ENCODE measurements at places on chromosomes 12 and 14. TPM values are rescaled to one million over a fixed set of nuclear protein-coding genes. Genes with fewer than 3 reads are reported as not detected.
A peak's percentile ranks its signal among the peaks of the same experiment; 100 is the strongest.

DNA sequence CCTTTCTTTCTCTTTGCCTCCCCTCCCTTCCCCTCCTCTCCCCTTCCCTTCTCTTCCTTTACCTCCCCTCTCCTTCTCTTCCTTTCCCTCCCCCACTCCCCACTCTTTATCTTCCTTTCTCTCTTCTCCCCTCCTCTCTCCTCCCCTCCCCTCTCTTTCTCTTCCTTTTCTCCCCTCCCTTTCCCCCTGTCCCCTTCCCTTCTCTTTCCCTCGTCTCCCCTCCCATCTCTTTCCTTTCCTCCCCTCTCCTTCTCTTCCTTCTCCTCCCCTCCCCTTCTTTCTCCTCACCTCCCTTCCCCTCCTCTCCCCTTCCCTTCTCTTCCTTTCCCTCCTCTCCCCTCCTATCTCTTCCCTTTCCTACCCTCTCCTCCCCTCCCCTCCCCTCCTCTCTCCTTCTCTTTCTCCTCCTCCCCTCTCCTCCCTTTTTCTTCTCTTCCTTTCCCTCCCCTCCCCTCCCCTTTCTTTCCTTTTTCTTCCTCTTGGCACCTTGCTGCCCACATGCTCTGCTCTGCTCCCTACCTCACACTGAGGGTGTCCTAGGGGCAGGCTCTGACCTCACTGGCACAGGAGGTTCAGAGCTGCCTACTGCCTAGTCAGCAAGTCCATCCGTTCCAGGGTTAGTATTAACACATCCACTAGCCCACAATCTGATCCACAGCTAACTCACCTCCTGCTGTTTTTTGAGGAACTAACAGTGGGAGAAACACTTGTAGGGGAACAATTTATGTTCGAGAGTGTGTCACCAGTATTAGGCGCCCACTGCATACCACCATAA, 101.0 kb downstream of the NUAK1 start:
- no peak for DNase-seq

DNA sequence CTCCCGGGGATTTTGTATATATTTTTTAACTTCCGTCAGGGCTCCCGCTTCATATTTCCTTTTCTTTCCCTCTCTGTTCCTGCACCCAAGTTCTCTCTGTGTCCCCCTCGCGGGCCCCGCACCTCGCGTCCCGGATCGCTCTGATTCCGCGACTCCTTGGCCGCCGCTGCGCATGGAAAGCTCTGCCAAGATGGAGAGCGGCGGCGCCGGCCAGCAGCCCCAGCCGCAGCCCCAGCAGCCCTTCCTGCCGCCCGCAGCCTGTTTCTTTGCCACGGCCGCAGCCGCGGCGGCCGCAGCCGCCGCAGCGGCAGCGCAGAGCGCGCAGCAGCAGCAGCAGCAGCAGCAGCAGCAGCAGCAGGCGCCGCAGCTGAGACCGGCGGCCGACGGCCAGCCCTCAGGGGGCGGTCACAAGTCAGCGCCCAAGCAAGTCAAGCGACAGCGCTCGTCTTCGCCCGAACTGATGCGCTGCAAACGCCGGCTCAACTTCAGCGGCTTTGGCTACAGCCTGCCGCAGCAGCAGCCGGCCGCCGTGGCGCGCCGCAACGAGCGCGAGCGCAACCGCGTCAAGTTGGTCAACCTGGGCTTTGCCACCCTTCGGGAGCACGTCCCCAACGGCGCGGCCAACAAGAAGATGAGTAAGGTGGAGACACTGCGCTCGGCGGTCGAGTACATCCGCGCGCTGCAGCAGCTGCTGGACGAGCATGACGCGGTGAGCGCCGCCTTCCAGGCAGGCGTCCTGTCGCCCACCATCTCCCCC, 777 bp downstream of the ASCL1 start:
- DNase-seq = peak; percentile 49

DNA sequence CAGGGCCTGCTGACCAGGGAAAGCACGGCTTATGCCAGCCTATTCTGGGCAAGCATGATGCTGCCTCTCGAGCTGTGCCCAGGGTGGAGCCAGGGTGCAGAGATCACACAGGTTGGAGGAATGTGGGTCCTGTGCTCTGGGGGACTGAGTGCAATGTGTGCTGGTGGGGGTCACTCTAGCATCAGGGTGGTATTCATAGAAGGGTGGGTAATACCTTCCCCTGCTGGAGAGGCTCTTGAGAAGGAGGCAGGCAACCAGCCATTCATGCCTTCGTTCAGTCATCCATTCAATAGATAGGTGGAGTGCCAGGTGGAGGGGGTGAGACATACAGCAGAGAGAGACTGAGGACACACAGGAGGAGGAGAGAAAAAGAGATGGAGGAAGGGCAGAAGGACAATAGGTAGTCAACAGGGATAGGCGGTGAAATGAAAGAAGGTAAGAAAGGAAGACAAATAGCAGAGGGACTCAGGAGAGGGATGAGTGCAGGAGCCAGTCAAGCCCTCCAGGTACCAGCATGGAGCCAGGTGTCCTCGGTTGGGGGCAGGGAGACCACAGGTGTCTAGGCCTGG, 5.2 kb upstream of the ZNF385A start:
- no peak for DNase-seq

DNA sequence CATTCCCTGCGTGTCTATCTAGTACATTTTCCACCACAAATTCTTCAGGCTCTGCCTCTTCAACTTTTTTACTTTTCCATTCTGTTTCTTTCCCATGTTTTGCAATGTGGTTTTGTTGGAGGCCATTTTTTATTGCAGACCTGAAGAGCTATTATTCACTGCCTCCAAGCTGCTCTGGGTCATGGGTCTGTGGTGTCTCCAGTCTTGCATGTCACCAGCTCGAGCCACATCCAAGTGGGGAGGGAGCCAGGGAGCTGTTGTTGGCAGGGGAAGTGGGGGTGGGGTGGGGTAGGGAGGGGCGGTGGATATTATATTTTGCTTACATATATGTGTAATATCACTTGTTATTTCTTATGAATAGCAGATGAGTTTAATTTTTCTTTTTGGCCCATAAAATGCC, 69.1 kb downstream of the VEZT start:
- no peak for DNase-seq

DNA sequence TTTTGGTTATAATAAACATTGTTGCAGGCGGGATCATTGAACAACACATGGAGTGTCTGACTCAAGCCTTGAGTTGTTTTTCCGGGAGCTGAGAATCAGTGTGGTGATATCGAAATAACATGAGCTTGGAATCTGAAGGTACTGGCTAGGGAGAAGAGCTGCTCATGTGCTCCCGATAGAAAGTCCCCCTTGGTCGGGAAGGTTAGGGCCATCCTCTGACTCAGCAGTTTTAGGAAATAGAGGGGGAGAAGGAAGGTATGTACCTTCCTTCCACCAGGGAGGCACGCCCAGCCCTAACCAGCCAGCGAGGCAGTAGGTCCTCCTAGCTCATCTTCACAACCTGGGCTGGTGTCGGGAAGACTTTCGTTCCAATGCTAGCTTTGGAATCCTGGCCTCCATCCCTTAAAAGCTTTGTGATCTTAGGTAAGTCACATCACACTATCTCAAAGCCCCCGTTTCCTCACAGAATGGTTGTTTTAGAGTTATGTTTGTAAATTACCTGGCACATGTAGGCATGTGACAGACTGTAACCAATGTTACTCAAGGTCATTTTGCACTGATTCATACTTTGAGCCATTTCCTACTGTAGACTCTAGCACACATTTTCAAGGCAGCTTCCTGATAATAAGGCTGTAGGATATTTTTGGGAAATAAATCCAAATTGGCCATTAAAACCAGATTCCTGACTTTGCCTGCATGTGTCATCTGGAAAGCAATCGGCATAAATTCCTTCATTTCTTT, 1.9 kb upstream of the RAB35 start:
- no peak for DNase-seq

ARMH4 gene
- total RNA-seq = not detected

ARID2 gene
- total RNA-seq = 29.6 TPM

GRCh38 chr12:78739653-78740052, 124.9 kb upstream of the SYT1 start:
- DNase-seq = no peak

OR4M1 gene
- total RNA-seq = not detected

DNA sequence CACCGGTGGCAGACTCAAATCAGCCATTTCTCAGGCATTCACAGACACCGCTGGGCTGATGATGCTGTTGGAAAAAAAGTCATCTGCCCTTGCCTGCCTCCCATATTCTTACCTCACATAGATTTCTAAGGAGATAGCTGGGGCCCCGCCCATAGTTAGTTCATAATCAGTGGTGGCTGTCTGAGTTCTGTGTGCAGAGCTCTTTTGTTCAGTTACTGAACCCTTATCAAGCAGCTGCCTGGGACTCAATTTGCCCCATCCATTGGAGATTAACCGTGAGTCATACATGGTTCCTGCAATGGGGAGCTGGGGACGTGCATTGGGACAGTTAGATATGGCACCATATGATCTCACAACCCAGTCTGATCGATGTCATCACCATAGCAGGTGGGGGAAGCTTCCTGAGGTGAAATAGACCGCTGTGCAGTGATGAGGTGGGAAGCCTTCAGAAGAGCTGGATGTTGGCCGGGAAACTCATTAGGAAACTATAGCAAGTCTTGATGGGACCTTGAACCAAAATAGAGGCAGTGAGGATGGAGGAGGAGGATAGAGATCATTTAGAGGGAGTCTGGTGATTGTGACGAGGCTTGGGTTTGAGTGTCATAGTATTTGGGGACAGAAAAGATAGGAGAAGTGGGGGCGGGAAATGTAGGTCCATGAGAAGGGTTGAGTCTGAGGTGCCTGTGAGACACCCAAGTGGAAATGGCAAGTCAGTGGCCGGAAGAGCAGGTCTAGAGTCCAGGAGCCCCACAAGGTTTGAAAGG, 147.8 kb downstream of the GCH1 start:
- DNase-seq = no peak

PRIMA1 gene
- not detected for total RNA-seq
